NCI-H2171 treated with DMSO at 0.1 percent for 48 hours (cell line): ENCODE measurements at places on chromosomes 7 and 10.

GRCh38 chr10:109698882-109699664, 224.2 kb downstream of the XPNPEP1 start:
- peak; percentile 2 for DNase-seq

DNA sequence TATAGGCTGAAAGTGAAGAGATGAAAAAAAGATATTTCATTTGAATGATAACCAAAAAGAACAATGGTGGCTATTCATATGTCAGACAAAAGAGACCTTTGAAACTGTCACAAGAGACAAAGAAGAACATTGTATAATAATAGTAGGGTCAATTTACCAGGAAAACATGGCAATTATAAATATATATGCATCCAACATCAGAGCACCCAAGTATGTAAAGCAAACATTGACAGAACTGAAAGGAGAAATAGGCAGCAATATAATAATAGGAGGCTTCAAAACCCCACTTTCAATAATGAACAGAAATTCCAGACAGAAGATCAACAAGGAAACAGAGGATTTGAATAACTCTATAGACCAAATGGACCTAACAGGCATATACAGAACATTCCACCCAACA, 876.2 kb downstream of the GRID1 start:
- no peak for DNase-seq

DNA sequence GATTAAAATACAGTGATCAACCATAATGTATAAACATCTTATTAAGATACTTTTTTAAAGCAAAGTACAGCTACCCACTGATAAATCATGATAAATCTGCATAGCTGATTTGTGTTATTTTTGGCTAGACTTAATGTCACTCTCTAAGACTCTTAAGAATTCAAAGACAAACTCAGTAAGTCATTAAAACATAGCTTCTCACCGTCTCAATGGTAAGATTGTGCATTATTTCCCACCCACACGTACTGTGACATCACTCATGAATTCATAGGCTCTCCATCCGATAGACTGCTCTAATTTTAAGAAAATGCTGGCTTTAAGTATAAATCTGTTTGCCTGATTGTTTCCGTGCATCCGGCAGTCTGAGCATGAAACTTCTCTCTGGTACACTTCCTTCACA, 266.1 kb downstream of the GLI3 start:
- no peak for DNase-seq

DNA sequence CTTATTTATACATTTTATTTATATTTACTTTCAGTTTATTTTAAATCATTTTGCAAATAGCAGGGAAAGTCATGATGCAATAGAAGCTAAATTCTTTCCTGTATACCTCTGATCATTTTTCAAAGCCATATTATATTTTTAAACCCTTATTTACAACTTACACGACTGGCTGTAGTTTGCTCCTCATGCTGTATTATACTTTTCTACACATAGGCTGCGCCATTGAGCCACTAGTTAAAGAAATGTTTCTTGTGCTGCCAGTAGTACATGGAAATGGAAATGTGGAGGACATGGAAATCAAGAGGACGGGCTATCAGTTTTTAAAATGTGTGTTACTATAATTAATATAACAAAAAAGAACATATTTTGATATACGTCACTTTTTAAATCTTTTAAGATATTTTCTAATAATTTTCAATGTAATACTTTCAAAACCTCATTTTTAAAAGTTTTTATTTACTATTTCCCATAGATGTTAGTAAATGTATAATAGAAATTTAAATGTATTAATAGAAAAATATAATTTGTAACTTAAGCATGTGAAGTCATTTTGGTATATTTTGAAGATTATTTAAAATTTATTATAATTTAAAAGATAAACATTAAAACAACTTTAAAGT, 118.5 kb downstream of the VTI1A start:
- DNase-seq, result peak; percentile 46

DNA sequence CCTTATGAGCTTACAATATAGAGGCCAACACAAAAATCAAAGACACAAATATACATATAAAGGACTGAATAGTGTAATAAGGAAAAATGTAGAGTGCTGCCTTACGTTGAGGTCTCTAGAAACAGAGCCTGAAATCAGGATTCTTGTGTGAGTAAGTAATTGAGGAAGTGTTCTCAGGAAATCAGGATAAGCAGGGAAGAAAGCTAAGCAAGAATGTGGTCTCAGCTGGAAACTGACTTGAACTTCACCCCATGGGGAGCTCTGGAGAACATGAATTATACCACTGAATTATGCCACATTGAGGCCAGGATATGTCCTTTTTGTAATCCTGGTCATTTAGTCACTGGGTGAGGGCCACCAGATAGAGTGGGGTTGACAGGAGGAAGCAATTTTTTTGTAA, 191.9 kb downstream of the ETV1 start:
- DNase-seq, result no peak

GRCh38 chr10:108970016-108970415, 953.3 kb downstream of the XPNPEP1 start:
- DNase-seq, result no peak

GRCh38 chr7:148790131-148790726, 91.5 kb downstream of the CUL1 start:
- DNase-seq, result no peak

DNA sequence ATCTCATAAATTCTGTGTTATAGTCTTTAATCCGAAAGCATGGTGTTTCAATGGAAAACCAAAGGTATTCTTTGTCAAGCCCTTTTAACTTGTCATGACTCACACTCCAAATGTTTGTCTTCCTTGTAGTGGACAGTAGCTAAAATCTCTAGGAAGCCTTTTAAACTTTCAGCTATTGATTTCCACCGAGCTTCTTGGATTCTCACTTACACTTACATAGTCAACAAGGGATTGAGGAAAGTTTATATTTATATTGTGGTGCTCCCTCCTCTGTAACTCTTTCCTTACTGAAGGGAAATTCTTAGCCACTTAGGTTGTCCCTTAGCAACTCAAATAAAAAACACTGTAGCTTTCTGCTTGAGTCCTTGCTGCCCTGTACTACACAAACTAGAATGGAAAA, 31.2 kb upstream of the GPR37 start:
- no peak for DNase-seq

DNA sequence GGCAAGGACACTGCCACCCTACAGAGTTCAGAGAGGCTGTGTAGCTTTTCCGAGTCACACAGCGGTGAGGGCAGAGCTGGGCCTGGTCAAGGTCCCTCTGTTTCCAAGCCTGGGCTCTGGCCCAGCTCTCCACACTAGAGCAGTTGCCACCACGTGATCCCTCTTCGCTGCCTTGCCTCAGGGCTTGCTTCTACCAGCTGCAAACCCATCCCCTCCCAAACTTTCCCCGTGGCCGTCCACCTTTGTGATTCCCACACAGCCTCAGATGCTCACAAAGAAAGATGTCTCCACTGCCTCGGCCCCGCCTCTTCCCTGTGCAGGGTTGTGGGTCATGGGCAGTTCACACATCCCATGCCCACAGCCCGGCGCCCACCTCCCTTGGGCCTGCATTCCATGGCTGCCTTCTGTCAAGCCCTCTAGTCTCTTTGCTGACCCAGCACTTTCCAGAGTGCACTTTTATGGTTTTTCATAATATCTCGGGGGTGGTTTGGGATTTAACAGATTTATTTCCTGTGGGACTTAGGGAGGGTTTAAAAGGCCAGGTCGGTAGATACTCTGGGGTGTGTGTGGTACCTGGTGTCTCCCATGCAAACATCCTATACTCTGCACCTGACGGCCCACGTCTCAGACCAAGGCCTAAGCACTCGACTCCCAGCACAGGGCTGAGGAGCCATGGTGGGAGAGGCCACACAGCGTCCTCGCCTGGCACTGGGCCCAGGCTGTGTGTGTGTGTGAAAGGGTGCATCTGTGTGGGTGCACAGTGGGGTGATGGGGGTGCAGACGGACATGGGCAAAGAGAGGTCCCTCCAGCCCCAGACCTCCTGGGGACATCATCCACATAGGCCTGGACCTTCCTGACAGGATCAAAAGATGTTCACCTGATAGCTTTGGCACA, 59.6 kb downstream of the PKD1L1 start:
- DNase-seq, result no peak

- DNase-seq, result no peak
These were observed 145.1 kb downstream of the GNAI1 start for GRCh38 chr7:80279760-80280159.

GRCh38 chr7:27958933-27959548, 219.1 kb downstream of the TAX1BP1 start:
- no peak for DNase-seq

GRCh38 chr10:116418389-116418788, 9.3 kb upstream of the PNLIPRP3 start:
- DNase-seq, result no peak

GRCh38 chr7:43868681-43869005, 674 bp downstream of the MRPS24 start:
- peak; percentile 33 for DNase-seq

GRCh38 chr7:105975770-105976417, 12.8 kb downstream of the CDHR3 start:
- DNase-seq, result no peak

DNA sequence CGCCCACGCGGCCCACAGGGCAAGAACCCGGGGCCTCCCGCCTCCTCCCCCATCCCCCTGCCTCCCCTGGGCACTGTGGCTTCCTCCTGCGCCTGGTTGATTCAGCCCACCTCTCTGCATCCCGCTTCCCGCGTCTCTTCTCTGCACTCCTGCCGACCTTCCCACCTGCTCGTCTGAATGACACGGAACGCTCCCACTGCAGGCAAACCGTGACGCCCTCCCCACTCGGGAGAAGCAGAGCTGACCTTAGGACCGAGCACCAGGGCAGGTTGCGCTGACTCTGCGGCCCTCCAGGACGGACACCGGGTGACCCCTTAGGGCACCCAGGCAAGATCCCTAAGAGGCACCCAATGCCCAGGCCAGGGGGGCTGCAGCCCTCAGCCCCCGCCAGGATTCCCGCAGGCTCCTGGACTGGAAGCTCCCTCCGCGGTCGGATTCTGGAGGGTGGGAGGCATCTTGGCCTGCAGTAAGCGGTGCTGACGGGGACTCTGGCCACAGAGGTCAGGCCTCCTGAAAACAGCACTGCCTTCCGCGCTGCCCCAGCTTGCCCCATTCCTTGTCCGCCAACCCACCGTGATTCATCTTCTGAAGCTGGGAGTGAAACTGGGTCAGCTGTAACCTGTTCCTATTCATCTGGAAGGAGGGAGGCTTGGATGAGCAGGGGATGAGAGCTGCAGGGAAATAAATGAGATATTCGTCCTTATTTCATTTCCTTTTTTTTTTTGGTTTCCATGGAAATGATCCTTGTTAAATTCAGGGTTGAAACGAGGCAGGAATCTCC, 990 bp downstream of the CALML3 start:
- no peak for DNase-seq

DNA sequence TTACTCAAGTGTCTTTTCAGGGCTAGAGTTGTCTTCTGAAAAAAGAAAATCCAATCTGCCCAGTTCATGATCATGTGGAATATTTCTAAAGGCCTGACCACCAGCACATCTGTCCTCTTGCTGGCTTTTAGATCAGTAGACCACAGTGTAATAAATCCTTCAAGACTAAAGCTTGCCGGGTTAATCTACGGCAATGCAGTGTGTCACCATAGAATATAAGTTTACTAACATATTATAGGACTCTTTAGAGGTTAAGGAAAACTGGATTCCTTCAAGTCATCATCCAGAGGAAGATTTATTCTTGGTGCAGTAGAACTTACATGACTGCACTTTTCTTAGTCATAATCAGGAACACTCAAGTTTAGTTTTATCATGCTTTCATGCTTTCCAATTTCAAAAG, 349.5 kb downstream of the SEMA3D start:
- DNase-seq, result no peak

DNA sequence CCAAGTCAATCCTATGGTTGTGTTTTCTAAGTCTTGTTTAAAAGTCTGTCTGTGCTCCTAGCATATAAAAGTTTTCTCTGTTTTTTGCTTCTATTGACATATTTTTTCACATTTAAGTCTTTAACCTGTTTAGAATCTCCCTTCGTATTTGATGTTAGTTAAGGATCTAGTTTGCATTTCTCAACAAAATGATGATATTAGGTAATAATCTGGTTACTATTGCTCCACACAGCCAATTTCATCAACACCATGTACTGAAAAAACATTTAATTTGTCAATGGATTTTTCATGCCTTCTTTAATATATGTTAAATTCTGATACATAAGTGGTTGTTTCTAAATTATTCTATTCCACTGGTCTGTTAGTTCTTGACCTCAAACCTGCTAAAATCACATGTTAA, 17.5 kb upstream of the TSGA13 start:
- DNase-seq, result no peak

DNA sequence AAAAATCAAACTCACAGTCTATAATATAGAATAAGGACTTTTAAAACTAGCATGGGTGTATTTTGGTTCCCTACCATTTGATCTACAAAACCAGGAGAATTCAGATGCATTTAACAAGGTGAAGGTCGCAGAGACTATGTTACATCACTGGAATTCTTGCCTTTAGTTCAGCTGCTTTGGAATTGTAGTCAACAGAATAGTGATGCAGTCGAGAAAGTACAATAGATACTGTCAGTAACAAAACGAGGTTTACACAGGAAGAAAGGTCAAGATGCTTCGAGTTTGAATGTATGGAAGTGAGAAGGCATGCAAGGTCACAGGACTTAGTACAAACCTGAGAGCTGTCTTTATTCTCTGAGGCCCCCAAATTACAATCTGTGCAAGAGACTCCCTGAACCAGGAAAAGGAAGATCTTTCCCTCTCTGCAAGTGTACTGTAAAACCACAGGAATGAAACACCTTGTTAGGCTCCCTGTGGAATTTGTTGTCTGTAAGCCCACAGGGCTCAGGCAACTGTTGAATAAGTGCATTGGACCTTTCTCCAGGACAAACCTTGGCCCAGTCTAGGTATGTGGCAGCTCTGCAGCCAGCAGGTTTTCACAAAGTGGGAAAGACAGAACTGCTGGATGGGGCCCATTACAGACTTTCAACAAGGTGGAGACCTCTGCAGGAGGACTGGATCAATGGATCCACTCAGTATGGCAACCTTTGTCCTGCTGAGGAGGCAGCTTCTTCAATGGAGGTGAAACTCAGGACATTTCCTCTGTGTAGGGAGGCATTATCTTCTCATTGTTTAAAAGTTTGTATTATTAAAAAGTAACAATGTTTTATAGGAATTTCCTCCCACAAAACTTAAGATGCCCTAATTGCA, 101.1 kb upstream of the GSDME start:
- no peak for DNase-seq

GRCh38 chr7:36863901-36864701, 139.8 kb upstream of the AOAH start:
- no peak for DNase-seq

DNA sequence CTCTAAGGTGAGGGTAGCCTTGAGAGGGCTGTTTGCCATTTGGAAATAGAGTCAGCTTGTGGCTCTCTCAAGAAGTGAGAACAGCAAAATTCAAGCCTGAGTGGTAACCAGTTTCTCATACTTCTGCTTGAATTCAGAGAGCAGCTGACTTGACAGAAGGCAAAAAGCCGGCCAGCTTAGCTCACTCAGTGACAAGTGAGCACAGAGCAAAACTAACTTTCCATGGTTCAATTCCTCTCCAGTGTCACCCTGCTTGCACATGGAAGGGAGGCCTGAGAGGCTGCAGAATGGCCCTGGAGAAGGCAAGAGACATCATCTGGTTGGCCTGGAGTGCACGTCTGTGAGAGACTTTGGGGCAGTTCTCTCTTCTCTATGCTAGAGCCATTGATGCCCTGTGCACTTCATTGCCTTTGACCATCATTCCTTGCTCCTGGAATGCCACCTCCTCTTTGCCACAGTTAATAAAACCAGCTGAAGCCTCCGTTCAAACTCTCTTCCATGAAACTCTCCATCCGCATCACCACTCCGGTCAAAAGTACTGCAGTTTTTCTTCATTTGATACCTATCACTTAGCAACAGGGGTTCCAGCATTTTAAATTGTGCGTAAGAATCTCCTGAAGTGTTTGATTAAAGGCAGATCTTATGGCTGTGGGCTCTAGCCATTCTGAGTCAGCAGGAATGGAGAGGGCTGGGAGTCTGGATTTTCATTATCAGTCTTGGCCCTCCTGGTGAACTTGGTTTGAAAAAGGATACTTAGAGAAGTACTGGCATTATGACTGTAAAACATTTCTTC, 69.8 kb upstream of the PIK3CG start:
- no peak for DNase-seq
